ENCODE measurements at places on chromosomes 12 and 14. TPM values are rescaled to one million over a fixed set of nuclear protein-coding genes. Genes with fewer than 3 reads are reported as not detected.

The CLEC4D gene
- total RNA-seq, result not detected

The CLEC4C gene
- total RNA-seq, result not detected

The NID2 gene
- total RNA-seq, result 42.5 TPM

The PNN gene
- 128 TPM for total RNA-seq

The FOXA1 gene
- not detected for total RNA-seq

GRCh38 chr12:42474391-42474790, 115.2 kb downstream of the PRICKLE1 start:
- DNase-seq, result no peak

GRCh38 chr12:124687917-124688316, 120.5 kb upstream of the NCOR2 start:
- no peak for DNase-seq

DNA sequence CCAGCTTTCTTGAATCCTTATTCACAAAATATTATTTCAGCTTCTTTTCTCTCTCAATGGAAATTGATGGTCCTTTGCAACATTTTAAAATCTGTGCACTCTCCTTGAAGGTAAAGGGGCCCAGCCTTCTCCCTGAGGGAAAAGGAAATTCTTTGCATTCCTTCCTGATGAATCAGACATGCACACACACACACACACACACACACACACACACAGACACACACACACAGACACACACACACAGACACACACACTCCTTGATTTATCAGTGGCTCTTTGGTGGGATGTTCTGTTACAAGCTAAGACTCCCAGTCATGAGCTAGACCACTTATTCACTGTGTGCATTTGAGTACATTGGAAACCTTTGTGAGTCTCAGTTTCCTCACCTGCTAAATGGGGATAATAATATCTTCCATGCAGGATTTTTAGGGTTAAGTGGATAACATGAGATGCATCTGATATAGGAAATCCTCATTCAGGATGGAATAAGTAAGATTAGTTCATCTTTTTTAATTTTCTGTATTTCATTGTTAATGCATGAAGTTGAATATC, 45.1 kb upstream of the HMGA2 start:
- no peak for DNase-seq

DNA sequence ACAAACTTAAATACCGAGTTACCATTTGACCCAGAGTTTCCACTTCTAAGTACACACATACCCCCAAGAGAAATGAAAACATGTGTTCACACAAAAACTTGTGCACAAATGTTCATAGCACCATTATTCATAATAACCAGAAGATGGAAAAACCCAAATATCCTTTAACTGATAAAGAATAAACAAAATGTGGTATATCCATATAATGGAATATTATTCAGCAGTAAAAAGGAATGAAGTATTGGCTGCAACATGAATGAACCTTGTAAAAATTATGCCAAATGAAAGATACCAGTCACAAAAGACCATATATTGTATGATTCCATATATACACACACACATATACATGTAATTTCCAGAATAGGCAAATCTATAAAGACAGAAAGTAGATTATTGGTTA, 116.4 kb downstream of the TAOK3 start:
- no peak for DNase-seq

- DNase-seq, result no peak
Observed at GRCh38 chr14:92702441-92702918, 45.9 kb downstream of the LGMN start.

- DNase-seq, result no peak
Observed at GRCh38 chr12:54561164-54561563, 11.8 kb downstream of the PDE1B start.

DNA sequence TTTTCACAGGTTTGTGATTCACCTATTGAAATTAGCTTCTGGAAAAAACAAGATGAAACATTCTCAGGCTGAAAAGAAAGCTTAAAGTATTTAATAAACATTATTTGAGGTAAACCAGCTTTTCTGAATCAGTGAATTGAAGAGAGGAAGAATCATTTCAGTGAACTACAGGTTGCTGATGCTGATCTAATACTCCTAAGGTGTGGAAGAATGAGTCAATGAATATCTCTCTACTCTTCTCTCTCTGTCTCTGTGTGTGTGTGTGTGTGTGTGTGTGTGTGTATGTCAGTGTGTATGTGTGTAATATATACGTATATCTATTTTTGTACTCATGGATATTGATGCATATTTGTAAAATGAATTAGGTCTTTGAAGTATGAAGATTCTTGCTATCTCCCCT, 312.2 kb downstream of the SSPN start:
- no peak for DNase-seq

DNA sequence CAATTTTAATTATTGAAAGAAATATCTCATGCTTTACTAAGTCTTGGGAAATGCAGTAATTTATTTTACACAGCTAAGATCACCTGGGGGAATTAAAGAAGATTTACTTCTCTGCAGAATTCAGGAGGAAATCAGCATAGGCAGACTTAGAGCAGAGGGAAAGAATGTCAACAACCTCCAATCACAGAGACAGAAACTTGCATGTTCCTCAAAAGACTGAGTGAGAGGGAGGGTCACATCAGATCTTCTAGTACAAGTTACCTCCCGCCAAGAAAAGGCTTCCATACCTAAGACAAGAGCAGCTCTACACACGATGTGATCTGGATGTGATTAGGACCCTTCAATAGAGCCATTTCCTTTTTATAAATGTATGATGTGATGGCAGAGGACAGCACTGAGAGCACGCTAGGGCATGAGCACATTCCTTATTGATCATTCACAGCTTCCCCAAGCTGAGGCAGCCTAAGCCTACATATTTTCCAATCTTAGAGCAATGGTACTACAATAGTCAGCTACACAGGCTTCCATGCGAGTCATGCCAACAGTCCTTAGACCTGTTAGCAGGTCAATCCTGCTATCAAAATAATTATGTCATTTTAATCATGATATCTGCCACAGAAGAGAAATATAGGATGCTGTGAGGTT, 403.3 kb downstream of the ETNK1 start:
- DNase-seq, result no peak

DNA sequence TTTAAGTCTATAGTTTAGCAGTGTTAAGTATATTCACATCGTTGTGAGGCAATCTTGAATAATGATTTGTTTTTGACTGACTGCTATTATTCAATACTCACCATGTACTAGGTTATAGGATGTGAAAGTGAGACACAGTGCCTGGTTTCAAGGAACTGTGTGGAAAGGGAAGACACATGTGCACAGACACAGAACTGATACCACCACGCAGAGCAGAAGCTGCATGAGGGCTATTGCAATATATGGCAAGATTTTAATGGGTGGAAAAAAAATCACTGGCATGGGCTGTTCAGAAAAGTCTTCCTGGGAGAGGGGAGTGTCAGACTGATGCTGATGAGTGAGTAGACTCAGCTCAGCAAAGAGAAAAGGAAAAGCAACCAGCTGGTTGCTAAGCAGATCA, 10.4 kb downstream of the SLC7A8 start:
- no peak for DNase-seq

GRCh38 chr12:38502415-38502814, 185.8 kb downstream of the ALG10B start:
- no peak for DNase-seq

DNA sequence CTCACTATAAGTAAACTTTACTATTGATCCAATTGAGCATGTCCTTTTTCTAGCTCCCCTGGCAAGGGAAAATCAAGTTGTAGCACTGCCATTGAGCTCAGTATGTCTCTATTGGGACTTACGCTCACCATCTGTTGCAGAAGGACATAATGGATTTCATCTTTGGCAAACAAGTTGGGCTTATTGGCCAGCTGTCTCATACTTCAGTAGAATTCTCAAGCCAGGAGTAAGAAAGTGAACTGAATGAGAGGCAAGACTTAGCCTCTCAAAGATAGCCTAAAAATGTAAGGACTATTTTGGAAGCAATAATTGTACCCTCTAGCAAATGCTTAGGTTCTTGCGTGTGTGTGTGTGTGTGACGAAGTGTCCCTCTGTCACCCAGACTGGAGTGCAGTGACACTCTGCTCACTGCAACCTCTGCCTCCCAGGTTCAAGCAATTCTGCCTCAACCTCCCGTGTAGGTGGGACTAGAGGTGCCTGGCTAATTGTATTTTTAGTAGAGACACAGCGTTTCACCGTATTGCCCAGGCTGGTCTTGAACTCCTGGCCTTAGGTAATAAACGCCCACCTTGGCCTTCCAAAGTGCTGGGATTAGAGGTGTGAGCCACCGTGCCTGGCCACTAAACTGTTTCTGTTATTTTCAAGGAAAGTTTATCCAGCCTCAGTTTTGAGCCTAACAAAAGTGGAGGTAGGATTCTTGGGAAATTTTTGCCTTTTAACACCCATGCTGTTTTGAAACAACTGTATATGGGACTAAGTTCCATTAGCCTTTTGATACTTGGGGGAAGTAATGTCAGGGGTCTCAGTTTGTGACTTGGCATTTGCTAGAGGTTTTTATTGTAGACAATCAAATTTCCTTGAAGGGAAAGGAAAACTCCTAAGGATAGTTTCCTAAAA, 7.0 kb downstream of the HNRNPA1 start:
- no peak for DNase-seq
